ENCODE measurements at places on chromosomes 13 and 19.

GRCh38 chr13:112072534-112073244, 5.7 kb downstream of the SOX1 start:
- no peak for DNase-seq

DNA sequence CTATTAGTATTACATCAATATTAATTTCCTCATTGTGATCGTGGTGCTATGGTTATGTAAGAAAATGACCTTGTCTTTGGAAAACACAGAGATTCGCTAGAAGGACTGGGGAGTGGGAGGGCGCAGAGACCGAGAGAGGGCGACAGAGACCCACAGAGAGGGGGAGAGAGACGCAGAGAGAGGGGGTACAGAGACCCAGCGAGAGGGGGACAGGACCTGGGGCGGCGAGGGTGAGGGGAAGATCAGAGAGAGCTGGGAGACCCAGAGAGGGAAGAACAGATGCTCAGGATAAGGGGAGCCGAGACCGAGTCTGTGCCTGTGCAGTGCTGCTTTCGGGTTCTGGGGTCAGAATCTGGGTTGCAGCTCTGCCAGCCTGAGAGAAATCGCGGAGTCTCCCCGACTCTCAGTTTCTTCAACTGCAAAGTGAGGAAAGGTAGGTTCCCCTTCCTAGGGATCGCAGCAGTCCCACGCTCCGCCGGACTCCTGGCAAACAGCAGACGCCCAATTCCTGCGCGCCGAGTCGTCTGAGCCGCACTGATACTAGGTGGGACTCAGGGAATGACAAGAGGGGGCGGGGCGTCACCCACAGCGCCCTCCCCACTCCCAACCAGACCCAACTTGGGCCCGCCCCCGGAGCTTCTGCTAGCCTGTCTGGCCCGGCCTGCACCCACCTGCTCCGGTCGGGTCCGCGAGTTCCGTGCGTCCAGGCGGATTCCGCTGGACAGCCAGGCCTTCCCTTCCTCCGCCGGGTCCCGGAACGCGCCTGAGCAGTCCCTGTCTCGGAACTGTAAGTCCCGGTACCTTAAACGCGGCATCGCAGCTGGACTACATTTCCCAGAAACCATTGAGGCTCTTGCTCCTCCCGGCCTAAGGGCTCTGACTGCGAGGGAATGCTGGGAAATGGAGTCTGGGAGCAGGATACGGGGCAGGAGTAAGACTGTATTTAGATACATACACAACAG, 15.3 kb downstream of the IZUMO2 start:
- DNase-seq = peak; percentile 91

GRCh38 chr19:49680421-49681351, 3.6 kb downstream of the PRMT1 start:
- peak; percentile 94 for DNase-seq

- DNase-seq = no peak
These were observed 5.9 kb downstream of the MTMR6 start for GRCh38 chr13:25281193-25281934.

GRCh38 chr19:38667661-38668171, 20.3 kb downstream of the ACTN4 start:
- no peak for DNase-seq

DNA sequence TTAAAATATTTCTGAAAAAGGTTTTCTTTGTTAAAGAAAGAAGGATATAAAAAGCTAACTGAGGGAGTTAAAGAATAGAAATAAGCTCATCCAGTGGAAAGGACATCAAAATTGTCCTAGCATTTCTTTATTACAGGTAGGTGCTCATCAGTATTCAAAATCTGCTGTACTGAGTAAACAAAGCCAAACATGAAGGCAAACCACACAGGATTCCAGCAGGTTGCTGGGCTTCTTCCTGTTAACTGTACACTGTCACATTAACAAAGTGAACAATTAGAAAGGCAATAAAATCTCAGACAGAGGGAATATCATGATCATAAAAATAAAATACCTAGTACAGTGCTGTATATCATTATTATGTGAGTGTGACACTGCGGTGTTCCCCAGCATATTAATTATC, 1541.0 kb downstream of the SLITRK5 start:
- no peak for DNase-seq

DNA sequence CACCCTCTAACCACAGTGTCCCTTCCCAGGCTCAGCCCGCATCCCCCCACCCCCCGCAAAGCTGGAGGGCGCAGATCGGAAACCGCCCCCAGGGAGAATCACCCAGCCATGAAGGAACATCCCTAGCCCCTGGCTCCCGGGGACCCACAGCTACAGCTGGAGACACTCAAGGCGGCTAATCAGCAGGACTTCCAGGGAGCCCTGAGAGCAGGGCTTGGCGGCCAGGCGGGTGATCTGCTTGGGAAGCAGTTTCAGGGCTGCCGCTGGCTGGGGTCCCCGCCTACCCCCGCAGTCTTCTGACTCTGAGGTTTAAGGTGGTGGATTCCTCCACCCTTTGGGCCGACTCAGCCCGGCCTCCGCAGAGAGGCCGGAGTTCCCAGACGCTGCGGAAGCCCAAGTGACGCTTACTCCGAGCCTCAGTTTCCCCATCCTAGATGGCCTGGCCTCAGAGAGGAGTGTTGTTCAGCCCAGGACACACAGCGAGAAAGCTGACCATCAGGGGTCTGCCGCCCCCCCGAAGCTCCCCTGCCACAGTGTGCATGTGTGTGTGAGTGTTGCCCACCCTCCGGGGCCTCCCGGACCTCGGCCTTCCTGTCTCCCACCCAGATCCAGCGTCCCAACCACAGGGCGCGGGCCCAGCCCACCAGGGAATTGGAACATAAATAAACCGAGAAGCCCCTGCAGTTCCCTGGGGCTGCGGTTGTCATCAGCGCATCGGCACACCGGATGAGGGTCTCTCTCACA, 9.8 kb downstream of the FUT6 start:
- no peak for DNase-seq

- DNase-seq = no peak
These were observed 112.7 kb upstream of the UBL3 start for GRCh38 chr13:29963089-29963488.

DNA sequence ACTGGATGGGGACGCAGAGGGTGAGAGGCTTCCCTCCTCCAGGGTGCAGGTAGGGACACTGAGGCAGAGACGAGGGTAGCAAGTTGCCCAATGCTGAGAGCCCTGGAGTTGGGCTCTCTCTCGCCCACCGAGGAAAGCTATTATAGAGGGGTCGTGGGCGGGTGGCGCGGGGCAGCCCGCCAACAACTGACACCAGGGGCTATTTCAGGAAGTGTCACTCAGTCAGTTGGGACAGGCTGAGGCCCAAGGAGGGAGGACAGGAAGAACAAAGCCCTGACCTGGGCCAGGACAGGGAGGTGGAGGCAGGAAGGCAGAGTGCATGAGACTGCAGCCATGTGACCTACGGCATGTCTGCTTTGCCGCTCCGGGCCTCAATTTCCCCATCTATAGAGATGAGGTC, 29.9 kb downstream of the TINCR start:
- DNase-seq = no peak

DNA sequence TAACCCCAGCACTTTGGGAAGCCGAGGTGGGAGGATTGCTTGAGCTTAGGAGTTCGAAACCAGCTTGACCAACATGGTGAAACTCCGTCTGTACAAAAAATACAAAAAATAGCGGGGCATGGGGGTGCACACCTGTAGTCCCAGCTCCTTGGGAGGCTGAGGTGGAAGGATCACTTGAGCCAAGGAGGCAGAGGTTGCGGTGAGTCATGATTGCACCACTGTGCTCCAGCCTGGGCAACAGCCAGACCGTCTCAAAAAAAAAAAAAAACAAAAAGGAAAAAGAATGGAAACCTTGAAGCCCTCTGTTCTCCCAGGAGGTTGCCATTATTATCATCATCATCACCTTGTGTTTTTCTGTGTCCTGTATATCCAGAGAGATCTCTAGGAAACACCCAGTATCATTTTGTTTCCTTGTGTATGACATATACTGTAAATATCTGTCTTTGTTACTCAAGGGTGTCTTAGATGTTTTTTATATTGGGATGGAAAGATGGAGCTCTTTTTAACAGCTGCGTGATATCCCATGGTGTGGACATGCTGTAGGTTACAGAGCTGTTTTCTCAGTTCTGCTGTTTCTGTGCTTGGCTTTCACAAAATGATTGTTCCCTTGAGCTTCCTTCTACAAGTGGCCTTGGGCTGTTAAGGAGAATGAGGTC, 11.8 kb downstream of the CHAF1A start:
- no peak for DNase-seq

GRCh38 chr19:2986951-2987524, 9.7 kb downstream of the TLE6 start:
- no peak for DNase-seq

DNA sequence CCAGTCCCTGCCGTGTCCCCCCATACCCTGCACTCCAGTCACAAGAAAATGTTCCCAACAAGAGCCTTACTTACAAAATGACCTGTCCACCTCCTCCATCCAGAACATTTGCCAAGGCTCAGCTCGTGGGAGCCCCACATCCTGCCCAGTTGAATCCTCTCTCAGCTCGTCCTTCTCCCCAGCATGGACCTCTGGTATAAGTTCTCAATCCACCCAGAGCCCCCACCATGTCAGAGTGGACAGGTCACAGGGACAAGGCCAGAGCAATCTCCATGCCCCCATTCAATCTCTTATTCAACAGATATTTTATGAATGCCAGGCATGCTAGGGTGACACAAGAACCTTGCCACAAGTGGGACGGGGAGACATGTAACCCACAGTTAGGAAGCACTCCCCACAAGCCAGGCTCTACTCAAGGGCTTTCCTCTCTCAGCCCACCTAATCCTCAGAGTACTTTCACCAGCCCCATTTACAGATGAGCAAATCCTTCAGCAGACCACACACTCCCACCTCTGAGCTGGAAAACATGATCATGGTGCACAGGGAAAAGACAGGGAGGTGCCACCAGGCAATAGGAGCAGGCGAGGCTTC, 15.1 kb downstream of the DEDD2 start:
- no peak for DNase-seq

GRCh38 chr13:76921516-76921915, 26.8 kb upstream of the ACOD1 start:
- no peak for DNase-seq
